ENCODE measurements at places on chromosomes 7 and 10. TPM values are rescaled to one million over a fixed set of nuclear protein-coding genes. Genes with fewer than 3 reads are reported as not detected.

DNA sequence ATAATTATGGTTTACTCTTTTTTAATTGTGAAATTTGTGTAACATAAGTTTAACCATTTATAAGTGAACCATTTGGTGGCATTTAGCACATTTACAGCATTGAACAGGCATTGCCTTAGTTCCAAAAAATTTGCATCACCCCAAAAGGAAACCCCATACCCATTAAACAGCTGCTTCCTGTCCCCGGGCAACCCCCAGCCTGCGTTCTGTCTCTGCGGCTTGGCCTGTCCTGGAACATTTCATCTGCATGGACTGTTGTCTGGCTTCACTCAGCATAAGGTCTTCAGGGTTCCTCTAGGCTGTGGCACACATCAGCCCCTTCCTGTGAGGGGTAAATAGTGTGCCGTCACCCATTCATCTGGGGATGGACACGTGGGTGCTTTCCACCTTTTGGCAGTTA is 6.9 kb downstream of the RET start:
- DNase-seq = no peak

DNA sequence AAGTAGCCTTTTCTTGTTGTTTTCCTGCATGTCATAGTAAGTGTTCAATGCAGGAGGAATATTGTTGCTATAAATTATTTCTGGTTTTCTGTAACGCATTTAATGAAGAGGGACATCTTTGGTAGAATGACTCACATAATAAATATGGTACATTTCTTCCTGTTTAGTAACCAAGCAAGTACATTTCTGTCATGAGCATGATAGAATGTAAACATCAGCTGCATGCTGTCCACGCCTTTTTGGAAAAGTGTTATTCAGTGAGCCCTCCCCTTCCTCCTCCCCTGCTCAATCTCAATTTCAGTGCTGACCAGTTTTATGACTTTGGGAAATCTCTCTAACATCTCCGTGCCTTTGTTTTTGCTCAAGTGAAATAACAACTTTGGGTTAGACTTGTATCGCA is 664.0 kb downstream of the XPNPEP1 start:
- peak; percentile 5 for DNase-seq

DNA sequence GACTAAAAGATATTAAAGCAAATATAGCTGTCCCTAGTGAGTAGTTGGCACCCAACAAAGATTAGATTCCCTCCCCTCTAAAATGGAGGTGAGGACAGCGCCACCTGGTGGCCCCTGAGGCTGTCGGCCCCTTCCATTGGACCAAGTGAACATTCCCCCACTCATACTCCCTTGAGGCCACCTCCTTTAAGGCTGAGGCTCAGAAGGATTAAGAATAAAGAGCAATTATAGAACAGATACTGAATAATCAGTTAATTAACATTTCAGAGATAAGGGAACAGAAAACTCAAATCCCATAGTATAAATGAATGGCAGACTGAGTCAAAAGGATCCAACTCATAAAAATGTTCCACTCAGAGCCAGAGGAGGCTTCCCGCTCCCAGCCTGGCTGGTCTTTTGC is 130.4 kb upstream of the GHITM start:
- DNase-seq = no peak

DNA sequence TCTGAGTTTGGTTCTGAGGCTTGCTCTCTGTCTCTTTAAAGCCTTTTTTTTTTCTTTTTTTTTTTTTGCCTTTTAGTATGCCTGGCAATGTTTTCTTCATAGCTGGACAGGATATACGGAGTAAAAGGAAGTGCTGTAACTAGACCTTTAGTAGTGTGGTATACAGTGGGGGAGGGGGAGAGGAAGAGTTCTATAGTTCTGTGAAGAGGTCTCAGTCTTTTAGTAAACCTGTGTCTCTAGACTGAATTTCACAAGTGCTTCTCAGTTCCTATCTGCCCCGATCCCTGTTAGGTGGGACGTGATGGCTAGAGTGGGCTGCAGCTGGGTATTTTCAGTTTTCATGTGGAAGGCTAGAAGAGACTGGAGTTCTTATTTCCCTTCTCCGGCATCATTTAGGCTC is 3.1 kb upstream of the ABCC2 start:
- DNase-seq = peak; percentile 51

DNA sequence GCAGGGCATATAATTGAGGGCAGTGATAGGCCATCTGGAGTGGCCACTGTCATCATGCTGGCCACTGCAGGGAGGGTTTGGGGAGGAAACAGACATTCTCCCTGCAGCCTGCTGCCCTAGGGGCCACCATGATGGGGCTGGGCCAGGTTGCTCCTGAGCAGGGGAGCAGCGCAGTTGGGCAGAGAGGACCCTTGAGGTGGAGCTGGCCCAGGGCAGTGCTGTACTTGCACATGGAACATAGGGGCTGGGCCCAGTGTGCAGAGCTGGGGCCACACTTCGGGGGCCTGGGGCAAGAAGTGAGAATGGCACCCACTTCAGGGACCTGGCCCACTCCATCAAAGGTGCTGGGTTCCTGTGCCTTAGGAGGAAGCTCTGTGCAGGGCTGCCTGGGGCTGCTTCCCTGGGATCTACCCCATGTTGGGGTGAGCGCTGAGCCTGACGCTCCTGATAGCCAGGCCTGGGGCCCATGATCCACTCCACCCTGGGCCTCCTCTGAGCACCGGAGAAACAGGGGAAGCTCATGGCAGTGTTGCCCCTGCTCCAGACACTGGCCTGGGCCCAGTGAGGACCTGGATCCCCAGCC is 21.3 kb upstream of the NUB1 start:
- DNase-seq = no peak

GRCh38 chr7:2162959-2163358 is 69.8 kb downstream of the MAD1L1 start:
- no peak for DNase-seq

DNA sequence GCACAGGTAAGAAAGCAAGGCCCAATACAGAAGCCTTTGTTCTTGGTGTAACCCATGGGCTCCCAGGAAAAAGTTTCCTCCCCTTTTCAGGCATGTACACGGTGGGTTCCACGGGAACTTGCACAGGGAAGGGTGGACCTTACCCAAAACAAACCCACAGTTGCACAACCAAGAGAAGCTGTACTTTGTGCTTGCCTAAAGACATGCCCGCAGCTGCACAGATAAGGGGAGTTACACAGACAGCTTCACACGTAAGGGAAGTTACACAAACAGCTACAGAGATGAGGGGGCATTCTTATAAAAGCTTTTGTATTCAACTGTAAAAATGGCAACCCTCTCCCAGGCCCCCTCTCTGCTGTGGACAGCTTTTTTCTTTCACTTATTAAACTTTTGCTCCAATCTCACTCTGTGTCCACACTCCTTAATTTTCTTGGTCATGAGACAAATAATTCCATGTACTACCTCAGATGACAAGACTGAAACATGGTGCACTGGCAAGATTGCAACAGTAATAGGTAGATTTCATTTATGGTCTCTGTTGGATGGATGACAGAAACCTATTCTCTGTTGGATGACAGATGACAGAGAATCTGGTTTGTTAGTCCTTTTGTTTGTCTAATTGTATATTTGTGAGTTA is 72.9 kb downstream of the ATE1 start:
- DNase-seq = no peak

DNA sequence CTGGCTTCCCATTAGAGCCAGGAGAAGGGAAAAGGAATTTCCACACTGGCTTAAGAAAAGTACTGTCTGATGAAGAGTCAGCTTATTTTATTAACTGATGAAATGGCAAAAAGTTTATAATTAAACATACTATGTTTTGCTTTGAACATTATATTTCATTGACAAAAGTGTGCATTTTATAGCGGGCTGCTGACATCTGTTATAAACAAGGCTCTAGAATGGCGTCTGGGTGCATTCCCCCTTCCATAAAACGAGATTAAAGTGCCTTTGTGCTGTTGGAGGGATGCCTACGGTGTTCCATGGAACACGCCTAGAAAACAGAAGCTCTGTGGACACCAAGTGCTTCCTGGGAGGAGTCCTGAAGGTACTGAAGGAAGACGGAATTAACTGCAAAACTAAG is 220.2 kb downstream of the SNX10 start:
- no peak for DNase-seq

- DNase-seq = no peak
These were observed 124.9 kb downstream of the ARHGAP12 start for GRCh38 chr10:31803606-31804351.

DNA sequence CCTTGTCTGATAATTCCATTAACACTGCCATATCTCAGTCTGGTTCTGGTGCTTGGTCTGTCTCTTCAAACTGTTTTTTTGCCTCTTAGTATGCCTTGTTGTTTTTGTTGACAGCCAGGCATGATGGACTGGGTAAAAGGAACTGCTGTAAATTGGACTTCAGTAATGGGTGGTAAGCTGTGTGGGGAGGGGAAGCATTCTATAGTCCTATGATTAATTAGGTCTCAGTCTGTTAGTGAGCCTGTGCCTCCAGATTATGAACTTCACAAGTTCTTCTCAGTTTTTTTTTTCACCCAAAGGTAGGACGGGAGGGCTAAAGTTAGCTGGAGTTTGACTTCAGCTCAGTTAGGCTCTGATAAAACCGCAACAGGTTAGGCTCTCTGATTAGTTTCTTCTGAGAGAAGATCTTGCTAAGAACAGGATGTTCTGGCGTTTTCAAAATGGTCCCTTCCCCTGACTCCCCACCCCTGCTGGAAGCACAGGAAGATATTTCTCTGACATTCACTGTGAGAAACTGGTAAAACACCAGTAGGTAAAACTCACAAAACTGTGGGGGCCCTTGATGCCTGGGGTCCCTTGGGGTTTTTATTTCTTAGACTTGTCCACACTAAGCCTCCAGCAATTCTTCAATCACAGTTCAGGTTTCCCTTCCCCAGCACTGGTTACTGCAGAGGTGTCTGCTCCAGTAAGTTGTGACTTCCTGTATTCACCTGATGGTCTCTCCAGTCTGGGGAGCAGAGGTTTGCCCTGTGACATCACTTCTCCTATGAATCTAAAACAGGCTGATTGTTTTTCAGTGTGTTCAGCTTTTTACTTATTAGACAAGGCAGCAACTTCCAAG is 43.3 kb upstream of the CCDC71L start:
- no peak for DNase-seq

DNA sequence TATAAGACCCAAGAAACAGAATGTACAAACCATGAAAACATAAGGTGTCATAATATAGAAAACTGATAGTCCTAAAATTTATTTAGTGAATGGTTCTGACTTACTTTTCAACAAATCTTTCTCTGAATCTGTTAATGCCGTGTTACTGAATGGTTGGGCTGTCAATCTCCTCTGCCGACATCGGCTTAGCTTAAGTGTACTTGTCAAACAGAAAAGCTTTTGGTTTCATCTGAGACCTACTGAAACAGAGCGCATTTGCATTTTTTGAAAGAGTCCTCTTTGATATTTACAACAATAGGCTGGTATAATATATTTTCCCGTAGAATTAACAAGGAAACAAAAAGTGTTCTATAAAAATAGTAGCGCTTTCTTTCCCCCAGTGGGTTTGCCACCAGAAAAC is 120.9 kb upstream of the ZNF804B start:
- DNase-seq = no peak

The WEE2 gene
- total RNA-seq = not detected

The JAKMIP3 gene
- 0.07 TPM for total RNA-seq

The SPDYE2B gene
- total RNA-seq = not detected

The CYP26C1 gene
- total RNA-seq = not detected

The NPC1L1 gene
- not detected for total RNA-seq

The EIF5AL1 gene
- 0.67 TPM for total RNA-seq
